Smooth muscle cell of the umbilical artery (primary cell): ENCODE measurements at places on chromosomes 3 and 15. TPM values are rescaled to one million over a fixed set of nuclear protein-coding genes. Genes with fewer than 3 reads are reported as not detected.

Gene SLC25A36
- total RNA-seq = 79.9 and 97.2 TPM in 2 replicates

Gene SHC4
- total RNA-seq = 2.6 and 3.0 TPM in 2 replicates

Gene FAM107A
- not detected in 2 replicates for total RNA-seq

Gene GP9
- not detected in 2 replicates for total RNA-seq

Gene COL8A1
- total RNA-seq = 197 and 316 TPM in 2 replicates

Gene IL12A
- total RNA-seq = 0.89 and 1.3 TPM in 2 replicates

Gene GOLGA6A
- not detected in 2 replicates for total RNA-seq

Gene EOMES
- not detected in 2 replicates for total RNA-seq
